ENCODE measurements at places on chromosomes 1 and 21.
A peak's percentile ranks its signal among the peaks of the same experiment; 100 is the strongest.

DNA sequence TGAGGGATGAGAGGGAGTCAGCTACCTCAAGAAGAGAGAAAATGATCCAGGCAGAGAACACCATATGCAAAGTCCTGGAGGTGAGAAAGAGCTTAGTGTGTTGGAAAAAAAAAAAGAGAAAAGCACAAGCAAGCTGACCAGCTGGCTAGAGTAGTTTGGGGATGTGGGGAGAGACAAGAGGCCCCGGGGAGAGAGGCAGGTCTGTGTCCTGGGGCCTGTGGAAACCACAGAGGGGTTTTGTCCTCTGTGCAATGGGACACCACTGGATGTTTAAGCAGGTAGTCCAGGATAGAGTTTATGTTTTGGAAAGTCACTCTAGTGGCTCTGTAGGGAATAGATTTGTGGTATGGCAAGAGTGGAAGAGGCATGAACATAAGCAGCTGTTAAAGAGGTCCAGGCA is 14.4 kb upstream of the CHI3L1 start:
- DNase-seq = no peak

DNA sequence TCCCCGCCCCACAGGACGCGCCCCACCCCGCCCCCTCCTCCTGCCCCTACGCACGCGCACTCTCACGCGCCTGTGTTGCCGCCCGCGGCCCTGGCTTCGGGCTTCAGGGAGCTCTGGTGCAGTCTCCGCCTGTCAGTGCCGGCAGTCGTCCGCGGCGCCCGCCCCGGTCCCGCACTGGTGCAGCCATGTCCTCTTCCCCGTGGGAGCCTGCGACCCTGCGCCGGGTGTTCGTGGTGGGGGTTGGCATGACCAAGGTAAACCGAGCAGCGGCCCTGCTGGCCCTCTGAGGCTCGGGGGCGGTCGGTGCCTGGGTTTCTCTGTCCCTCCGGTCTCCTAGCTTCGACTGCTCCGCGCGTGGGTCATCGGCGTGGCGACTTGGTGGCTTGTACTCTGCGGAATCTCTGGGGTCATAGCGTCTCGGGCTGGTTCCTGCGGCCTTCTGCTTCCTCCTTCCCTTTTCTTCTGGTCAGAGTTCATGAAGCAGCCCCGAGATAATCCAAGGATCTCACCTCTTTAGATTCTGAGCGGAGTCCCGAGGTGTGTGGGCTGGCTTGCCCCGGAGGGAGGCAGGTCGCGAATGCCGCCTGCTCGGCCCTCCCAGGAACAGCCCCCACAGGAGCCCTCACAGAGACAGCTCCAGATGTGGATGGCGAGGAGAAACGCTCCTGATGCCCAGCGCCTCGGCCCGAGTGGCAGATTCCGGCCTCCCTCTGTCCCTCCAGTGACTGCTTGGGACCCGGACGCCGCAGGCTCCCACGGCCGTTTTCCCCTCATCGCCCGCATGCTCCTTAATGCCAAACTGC is at the start of gene SCP2:
SCP2 (plus strand) TSS at position 65 of the 803 bp plus-strand sequence; CDS start at position 186, 121 bp downstream.
- peak; percentile 84 for DNase-seq

DNA sequence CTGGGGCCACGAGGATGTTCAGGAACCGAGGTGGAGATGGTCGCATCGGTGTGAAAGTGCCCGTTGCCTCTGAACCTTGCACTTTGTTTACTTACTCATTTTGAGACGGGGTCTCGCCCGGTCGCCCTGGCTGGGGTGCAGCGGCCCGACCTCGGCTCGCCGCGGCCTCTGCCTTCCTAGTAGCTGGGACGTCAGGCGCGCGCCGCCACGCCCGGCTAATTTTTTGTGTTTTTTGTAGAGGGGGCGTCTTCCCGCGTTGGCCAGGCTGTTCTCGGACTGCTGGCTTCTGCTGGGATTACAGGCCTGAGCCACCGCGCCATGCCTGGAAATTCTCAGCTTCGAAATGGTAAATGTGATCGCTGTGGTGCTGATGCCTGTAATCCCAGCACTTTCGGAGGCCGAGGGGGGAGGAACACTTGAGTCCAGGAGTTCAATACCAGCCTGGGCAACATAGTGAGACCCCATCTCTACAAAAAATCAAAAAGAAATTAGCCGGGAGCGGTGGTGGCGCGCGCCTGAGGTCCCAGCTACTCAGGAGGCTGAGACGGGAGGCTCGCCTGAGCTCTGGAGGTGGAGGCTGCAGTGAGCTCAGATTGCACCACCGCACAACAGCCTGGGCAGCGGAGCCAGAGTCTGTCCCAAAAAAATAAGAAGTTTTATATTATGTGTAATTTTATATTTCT is 684 bp upstream of the MRPL20 start:
- no peak for DNase-seq

DNA sequence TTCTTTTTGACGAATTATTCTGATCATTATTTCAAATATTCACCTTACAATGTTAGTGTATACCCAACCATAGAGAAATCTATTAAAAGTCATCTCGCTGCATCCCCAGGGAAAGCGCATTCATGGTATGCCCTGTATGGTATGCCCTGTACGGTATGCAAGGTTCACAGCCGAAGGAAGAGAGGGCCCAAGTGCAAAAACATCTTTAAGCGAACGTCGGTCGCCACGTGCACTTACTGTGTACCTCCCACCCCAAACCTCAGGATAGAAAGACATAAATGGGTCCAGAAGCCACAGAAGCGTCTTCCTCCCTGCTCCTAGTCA is 14.4 kb downstream of the HLX start:
- DNase-seq = no peak

GRCh38 chr1:70411360-70411844 is 334 bp downstream of the CTH start:
- no peak for DNase-seq

GRCh38 chr1:10767282-10767681 is 29.2 kb downstream of the CASZ1 start:
- no peak for DNase-seq

DNA sequence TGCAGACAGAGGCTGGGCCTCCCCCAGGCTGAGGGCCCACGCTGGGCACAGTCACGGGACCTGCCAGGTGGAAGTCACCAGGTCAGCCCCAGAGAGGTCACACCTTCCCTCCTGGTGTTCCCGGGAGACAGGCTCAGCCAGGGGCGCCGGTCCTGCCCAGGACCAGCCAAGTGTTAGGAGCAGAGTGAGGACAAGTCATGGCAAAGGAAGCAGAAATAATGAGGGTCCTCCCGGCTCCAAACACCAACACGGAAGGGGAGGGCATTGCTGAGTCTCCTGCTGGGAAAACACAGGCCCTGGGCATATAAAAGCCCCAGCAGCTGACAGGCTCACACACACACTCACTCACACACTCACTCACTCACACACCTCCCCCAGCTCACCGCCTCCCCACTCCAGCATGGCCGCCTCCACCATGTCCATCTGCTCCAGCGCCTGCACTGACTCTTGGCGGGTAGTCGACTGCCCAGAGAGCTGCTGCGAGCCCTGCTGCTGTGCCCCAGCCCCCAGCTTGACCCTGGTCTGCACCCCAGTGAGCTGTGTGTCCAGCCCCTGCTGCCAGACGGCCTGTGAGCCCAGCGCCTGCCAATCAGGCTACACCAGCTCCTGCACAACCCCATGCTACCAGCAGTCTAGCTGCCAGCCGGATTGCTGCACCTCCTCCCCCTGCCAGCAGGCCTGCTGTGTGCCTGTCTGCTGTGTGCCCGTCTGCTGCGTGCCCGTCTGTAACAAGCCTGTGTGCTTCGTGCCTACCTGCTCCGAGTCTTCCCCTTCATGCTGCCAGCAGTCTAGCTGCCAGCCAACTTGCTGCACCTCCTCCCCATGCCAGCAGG is at the start of gene KRTAP10-10:
KRTAP10-10 (plus strand) TSS at position 339 of the 833 bp plus-strand sequence; CDS start at position 401, 62 bp downstream.
- DNase-seq = no peak

DNA sequence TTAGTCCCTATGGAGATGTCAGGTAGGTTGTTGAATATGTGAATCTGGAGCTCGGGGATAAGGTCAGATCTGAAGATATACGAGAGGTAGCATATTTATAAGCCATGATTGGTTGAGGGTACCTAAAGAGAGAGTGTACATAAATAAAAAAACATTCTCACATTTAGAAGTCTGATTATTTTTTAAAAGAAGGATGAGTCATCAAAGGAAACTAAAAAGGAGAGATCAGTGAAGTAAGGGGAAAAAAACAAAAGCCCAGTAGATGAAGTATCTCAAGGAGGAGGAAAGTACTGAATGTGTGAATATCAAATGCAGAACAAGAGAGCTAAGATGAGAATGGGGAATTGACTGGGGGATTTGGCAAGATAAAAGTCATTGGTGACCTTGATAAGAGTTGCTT is 15.7 kb upstream of the ANGPTL1 start:
- no peak for DNase-seq

- DNase-seq = no peak
Observed at GRCh38 chr1:42738678-42739226, 1.3 kb downstream of the CLDN19 start.

DNA sequence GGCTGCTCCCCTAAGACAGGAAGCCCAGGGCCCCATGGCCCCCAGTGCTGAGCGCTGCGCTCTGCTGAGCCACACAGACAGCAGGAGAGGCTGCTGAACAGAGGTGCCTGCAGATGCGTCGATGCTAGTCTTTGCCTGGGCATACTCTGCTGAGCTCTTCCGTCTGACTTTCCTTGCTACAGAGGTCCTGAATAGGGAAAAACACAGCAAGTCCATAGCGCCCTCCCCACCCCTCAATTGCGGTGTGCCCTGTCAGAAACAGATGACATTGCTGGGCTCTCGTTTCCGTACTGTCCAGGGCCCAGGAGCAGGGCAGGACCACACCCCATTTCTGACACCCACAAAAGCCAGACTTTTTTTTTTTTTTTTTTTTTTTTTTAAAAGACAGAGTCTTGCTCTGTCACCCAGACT is 252.5 kb downstream of the SDCCAG8 start:
- no peak for DNase-seq

- no peak for DNase-seq
Observed at GRCh38 chr1:9112961-9113880, 15.7 kb downstream of the GPR157 start.

- DNase-seq = no peak
Observed at GRCh38 chr1:1924386-1924785, 5.3 kb upstream of the TMEM52 start.

GRCh38 chr1:156594190-156594589 is 2.6 kb downstream of the NAXE start:
- DNase-seq = no peak

Data from right atrium auricular region (tissue), 2 donors.